Left renal pelvis (tissue), 4 donors: ENCODE measurements at places on chromosomes 6 and 20. TPM values are rescaled to one million over a fixed set of nuclear protein-coding genes. Genes with fewer than 3 reads are reported as not detected.

DNA sequence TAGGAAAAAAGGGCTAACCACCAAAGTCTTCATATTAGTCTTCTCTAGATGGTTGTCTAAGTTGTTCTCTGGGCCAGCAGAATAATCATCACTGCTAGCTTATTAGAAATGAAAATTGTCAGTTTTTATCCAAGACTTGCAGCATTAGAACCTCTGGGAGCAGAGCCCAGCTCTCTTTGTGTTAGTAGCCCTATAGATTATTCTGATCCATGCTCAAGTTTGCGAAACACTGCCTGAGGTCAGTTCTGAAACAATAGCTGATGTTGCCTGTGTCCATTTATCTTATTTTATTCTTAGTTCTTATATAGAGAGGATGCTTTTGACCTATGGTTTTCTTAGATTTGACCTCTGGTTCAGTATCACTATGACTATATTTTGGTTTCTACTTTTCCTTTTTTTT is 66.9 kb downstream of the BCKDHB start:
- DNase-seq = no peak

DNA sequence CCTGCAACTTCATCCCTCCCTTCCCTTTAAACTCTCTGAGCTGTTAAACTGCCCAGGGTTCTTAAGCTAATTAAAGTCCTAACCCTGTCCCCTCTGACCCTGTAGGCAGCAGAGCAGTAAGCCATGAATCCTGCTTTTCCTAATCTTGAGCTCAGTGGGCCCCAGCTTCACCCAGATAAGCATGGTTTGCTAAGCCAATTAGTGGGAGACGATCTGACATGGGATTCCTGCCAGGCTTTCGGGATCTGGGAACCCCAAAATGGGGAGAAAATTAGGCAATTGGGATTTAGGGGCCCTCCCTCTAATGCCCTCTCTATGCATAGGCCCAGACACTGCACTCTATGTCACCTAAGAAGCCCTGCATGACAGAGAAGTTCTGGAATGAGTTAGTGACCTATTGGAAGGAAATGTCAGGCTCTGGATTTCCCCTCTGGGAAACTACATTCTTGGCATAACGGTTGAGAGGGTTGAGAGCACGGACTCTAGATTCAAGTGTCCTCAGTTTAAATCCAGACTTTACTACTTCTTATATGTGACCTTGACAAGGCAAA is 4.6 kb downstream of the XKR7 start:
- no peak for DNase-seq

- no peak for DNase-seq
Observed at GRCh38 chr20:61447952-61448351, 195.9 kb downstream of the CDH4 start.

- DNase-seq = no peak
Observed at GRCh38 chr6:62446647-62447316, 160.8 kb upstream of the KHDRBS2 start.

- DNase-seq = no peak
Observed at GRCh38 chr6:62272114-62272513, 13.9 kb downstream of the KHDRBS2 start.

DNA sequence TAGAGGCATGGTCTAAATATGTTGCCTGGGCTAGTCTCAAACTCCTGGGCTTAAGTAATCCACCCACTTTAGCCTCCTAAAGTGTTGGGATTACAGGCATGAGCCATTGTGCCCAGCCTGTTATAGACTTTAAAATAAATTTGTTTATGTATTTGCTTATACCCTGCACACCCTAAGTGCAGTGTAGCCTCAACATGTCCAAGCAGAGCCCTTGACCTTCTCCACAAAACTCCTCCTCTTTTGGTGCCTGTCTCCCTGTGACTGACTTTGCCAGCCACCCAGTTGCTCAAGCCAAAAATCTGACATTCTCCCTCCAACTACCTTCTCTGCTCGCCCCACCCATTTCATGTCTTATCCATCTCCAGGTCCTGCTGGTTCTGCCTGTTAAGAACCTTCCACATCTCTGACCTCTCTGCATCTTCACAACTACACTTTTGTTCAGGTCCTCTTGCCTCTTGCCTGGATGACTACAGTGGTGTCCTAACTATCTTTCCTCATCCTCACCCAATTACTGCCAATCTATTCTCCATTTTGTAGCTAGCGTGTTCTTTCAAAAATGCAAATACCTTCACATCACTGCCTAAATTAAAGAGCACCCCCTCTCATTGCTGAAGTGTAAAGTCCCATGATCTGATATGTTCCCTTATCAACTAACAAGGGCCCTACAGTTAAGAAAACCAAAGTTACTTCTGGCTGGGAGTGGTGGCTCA is 11.2 kb upstream of the KIFC1 start:
- no peak for DNase-seq

DNA sequence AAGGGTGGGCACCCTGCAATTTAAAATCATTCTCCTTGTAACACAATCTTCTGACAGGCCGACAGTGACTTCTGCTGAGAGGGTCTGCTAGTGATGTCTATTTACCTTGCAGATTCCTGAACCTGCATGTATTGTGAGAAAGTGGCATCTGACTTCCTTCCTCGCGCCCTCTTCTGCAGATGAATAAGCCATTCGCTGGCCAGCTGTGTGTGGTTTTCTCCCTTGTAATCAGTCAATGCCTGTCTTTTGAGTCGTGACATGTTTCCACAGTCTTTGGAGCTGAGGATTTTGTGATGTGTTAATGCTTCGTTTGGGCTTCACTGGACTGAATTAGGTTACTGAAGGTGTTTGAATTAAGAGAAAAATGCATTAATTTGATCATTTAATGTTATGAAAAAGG is 125.3 kb downstream of the GRM1 start:
- DNase-seq = no peak

HEBP2 gene
- 65.1 TPM for polyA plus RNA-seq

CD83 gene
- polyA plus RNA-seq = 13.2 TPM

MYO6 gene
- 94.2 TPM for polyA plus RNA-seq

OPRM1 gene
- polyA plus RNA-seq = not detected

TP53TG5 gene
- 0.69 TPM for polyA plus RNA-seq

STMND1 gene
- 0.24 TPM for polyA plus RNA-seq

MATN4 gene
- polyA plus RNA-seq = 0.40 TPM
